ENCODE measurements at places on chromosomes 6 and 20.

DNA sequence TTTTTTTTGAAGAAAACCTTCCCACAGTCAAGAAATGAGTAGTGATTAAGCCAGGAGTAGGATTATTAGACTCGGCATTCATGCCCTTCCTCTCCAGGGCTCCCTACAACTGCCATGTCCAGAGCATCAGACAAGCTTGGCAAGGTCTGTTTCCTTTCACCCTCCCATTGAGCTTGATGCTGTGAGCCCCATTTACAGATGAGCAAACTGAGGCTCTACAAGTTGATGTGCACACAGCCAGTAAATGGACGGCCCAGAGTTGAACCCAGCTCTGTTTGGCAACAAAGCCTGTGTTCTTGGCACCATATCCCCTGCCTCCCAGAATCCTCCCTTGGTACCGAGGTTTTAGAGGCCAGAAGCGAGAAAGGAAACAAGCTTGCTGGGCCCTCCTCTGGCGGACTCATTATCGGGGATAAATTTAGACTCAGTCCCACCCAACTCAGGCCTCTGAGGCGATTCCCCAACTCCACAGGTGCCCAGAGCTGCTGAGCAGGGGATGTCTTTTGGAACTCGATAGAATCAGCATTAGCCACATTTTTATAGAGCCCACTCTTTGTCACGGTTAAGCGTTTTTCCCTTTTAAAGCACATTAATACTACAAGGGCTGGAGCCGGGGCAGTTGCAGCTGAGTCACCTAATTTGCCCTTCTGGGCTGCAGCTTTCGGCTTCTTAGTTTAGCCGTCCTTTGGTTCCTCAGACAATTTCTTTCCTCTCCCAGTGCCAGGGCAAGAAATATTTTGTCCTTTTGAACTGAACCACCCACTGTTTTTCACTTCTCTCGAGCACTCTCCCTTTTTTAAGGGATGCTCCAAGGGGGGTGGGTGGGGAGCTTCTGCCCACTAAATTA is 23.0 kb upstream of the NFATC2 start:
- no peak for DNase-seq

- no peak for DNase-seq
These were observed 150.0 kb upstream of the SPACA1 start for GRCh38 chr6:87897663-87898062.

- no peak for DNase-seq
These were observed 227.7 kb downstream of the SLC35F1 start for GRCh38 chr6:118134736-118135135.

- no peak for DNase-seq
These were observed at the start of gene UBE3D for GRCh38 chr6:83065511-83066192. Gene UBE3D (minus strand): TSS chr6:83065841. CDS start chr6:83065718, 123 bp downstream.

DNA sequence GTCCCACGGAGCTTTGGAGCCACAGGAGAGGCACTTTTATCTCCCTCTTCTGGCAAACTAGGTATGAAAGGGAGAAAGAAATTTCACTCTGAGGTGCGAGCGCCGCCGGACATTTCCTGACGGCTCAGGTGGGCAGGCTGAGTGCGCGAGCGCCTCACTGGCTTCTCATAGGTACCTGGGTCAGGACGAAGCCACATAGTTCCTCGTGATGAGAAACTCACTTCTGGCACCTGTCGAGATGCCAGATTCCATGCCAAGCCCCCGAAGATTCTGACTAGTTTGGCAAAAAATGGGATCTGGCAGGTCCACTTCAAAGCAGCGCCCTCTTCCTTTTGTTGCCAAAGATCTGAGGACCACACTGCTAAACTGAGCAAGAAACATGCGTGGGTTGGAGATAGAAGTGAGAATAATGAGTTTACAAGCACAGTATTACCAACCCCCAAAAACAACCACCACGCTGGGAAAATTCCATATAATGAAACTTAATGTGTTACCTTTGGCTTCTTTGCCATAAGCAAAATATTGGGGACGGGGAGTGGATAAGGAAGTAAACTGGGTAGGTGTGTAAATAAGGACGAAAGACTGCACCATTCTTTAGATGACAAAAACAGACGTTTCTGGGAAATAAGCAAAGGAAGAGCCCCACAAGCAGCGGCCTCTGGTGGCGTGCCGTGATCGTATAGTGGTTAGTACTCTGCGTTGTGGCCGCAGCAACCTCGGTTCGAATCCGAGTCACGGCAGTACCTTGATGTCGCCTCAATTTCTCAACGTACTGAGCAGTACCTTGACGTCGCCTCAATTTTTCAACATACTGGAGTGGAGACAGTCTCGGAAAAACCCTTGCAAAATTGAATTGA is 89.8 kb upstream of the PRSS16 start:
- no peak for DNase-seq

DNA sequence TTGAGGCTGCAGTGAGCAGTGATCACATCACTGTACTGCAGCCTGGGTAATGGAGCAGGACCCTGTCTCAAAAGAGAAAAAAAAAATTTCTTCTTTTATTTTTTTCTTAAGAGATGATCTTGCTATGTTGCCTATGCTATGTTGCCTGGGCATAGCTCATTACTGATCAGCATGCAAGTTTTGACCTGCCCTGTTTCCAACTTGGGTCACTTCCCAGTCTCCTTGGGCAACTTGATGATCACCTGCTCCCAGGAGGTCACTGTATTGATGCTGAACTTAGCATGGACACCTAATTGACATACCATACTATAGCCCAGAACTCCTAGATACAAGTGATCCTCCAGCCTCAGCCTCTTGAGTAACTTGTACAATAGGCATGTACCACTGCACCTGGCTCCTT is 30.7 kb upstream of the NANP start:
- DNase-seq = no peak

DNA sequence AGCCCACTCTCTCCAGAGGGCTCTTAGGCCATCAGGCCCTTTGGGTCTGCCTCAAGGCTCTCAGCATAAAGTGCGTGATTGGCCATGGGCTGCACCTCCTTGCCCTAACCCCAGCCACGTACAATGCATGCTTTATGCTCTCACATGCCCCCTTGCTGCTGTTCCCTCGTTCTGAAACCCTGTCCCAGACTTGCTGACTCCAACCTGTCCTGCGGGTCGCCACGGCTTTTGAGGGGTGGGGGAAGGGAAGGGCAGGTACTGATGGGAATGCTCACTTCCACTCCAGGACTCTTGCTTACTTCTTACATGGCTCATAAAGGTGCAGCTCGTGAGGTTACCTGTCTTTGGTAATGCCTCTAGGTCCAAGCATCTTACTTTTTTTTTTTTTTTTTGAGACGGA is 6.0 kb downstream of the ARMC12 start:
- no peak for DNase-seq

- DNase-seq = no peak
These were observed 18.2 kb downstream of the TBC1D20 start for GRCh38 chr20:444117-444516.

DNA sequence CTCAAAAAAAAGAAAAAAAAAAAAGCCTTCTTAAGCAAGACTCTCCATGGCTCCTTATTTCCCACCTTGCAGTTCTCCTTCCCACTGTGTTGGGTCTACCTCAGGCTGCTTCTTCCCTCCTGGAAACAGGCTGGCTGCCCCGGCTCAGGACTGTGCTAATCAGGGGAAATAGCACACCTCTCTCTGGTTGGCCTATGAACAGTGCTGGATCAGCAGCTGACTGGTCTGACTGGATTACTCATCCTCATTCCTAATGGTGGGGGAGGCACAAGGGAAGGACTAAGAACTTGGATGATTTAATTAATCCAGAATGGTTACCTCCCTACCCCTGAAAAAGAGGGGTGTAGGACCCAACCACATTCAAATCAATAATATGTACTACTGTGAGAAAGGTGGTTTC is 3.9 kb upstream of the SRSF3 start:
- DNase-seq = no peak

GRCh38 chr6:46014046-46014445 is 1.6 kb downstream of the CLIC5 start:
- DNase-seq = no peak

GRCh38 chr6:44085219-44085618 is 42.0 kb downstream of the MRPL14 start:
- DNase-seq = no peak

GRCh38 chr20:39206899-39207564 is 244.9 kb downstream of the DHX35 start:
- no peak for DNase-seq

GRCh38 chr6:40597301-40597700 is 10.1 kb upstream of the LRFN2 start:
- DNase-seq = no peak

DNA sequence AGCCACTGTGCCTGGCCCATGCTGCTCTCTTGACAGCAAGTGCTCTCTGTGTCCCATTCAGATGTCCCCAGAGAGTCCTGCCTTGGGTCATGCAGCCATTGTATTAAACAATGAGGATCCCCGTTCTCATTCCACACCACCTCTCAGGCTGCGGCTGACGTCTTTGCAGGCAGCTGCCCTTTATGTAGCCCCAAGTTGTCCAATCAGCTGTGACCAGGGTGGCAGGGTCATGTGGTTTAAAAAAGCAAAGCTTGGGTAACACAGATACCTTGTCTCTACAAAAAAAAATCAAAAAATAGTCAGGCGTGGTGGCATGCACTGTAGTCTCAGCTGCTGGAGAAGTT is 13.2 kb downstream of the GCNT2 start:
- no peak for DNase-seq

GRCh38 chr6:83708970-83709747 is at the start of gene SNAP91:
Gene SNAP91 (minus strand): TSS chr6:83709101. CDS start chr6:83707927, 1,174 bp downstream.
- DNase-seq = no peak

DNA sequence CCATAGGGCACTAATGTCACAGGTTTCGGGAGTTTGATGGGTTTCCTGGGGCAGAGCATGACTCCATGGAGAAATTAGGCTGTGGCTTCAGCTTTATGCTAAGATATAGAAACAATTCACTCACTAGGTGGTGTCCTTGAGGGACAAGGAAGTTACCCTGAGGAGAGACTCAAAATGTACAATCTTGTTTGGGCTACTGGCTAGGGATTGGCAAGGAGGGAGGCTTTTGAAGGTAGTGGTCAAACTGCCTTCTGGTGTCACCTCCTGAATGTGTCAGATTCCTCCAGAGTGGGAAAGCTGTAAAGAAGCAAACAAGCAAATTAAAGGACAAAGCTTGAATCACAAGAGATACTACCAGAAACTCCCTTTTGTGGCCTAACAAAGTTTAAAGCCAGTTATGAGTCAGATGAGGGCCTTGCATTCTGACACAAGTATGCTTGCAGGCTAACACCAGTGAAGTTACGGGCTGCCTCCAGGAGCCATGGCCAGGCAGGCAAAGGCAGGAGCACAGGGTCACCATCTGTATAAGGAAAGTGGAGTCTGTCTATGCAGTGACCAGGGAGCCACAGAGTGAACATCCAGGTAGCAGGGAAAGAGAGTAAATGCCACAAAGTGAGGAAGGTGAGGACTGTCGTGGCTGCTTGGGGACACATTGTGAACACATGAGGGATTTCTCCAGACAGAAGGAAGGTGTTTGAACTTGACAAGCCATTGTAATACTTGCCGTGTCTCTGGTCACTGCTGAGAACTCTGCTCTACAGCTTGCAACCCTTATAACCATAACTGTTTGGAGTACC is 107.7 kb upstream of the DTNBP1 start:
- DNase-seq = no peak

GRCh38 chr20:21971436-21971835 is 266.0 kb downstream of the PAX1 start:
- DNase-seq = no peak

DNA sequence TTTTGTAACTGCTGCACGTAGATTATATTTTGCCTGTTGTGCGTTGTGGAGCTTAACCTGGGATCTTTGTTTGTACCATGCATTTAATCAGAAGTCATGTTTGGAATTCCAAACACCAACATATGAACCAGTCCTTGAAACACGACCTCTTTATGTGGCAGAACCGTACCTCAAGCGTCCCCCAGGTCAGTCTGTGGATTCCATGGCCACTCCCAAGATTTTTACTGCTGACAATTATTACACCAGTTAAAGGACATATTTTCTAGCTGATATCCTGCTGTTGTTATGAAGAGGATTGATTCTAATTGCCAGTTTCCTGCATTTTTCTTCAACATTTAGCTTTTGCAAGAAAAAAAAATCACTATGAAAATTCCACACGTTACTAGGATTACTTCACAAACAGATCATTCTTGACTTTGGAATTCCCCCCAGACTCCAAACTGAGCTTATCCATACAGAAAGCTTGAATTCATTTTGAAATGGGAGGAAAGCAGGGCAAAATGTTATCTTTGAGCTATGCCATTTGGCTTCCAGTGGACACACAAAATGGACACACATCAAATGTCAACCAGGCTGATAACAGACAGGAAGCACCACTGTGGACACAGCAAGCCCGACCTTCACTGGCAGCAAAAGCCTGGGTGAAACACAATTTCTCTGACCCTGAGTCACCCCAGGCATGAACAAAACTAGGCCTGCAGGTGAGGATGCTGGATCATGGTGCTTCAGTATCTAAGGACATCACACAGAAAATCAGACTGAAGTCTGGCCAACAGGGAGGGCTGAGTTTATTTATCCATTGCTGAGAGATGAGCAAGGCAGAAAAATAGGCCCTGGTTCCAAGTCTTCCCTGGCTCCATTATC is 542.9 kb upstream of the JAG1 start:
- DNase-seq = peak; percentile 81

DNA sequence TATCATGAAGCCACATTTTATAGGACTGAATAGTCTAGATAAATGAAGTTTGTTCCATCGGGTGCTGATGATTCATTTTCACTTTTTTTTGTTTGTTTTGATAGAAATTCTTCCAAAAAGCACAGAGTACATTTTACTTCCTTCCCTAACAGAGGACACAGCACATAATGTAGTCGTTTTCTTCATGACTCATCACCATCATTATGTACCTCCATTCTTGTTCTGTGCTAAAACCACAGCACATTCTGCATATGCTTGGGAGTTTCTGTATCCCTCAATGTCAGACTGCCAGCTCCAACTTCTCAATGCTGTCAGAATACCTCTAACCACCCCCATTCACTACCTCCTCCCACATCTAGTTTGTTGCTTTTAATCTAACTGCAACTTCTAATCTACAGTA is 1004.9 kb upstream of the ADGRB3 start:
- peak; percentile 49 for DNase-seq

DNA sequence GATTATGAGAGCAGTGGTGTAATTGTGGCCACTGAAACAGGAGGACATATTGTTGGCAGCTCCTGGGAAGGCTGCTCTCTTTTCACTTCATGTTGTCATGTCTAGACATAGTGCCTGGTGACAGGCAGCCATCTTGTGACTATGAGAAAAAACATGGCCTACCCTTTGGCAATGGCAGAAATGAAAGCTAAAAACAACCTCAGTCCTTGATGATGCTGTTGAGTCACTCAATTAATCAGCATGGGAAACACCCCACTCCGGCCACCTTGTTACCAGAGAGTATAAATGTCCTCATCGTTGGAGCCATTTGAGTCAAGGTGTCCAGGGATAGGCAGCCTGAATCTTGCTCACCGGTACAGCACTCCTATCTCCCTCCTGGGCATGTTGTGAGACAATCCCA is 31.2 kb upstream of the HMGA1 start:
- DNase-seq = no peak

Measured in pulmonary artery endothelial cell (primary cell).